Motor neuron (in vitro differentiated cells): ENCODE measurements at places on chromosomes 6 and 20. TPM values are rescaled to one million over a fixed set of nuclear protein-coding genes. Genes with fewer than 3 reads are reported as not detected.

GRCh38 chr20:51211191-51211590 is 188.3 kb upstream of the KCNG1 start:
- no peak for ATAC-seq

GRCh38 chr6:143762126-143762525 is 81.0 kb upstream of the LTV1 start:
- no peak for ATAC-seq

ERVFRD-1 gene
- total RNA-seq: 1.0 and 1.1 TPM in 2 replicates

GRCh38 chr6:86619428-86619827 is 317.9 kb upstream of the HTR1E start:
- no peak for ATAC-seq

GRCh38 chr6:143498428-143498827 is 13.1 kb downstream of the FUCA2 start:
- no peak for ATAC-seq

GRCh38 chr20:10555393-10555792 is 118.4 kb downstream of the JAG1 start:
- ATAC-seq: no peak

- no peak for ATAC-seq
These were observed 155.0 kb upstream of the ARID1B start for GRCh38 chr6:156622185-156622584.

GRCh38 chr6:131136021-131136786 is 937 bp downstream of the AKAP7 start:
- ATAC-seq: peak; percentile 25

GRCh38 chr6:14598017-14598864 is 480.7 kb downstream of the CD83 start:
- ATAC-seq: no peak

PRPF6 gene
- 79.0 and 81.1 TPM in 2 replicates for total RNA-seq
